Fibroblast of the aortic adventitia (primary cell): ENCODE measurements at places on chromosomes 11 and 22.

GRCh38 chr11:117582433-117582832 is 214.6 kb downstream of the DSCAML1 start:
- DNase-seq: no peak

DNA sequence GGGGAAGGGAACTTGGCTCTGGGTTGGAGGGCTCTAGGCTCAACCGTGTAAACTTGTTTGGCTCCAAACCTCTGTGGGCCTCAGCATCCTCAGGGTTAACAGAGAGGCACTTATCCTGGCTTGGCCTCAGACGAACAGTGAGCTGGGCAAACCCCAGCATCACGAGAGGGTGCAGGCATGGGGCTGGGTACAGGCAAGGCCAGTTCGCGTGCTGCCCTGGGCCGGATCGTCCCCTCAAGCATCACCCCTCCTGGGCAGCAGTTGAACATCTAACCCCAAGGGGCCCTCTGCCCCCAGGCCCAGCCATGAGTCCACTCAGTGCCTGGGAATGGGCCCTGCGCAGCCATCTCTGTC is 1.9 kb downstream of the EHBP1L1 start:
- no peak for DNase-seq

GRCh38 chr11:126114486-126115126 is 51.9 kb upstream of the CDON start:
- DNase-seq: no peak

DNA sequence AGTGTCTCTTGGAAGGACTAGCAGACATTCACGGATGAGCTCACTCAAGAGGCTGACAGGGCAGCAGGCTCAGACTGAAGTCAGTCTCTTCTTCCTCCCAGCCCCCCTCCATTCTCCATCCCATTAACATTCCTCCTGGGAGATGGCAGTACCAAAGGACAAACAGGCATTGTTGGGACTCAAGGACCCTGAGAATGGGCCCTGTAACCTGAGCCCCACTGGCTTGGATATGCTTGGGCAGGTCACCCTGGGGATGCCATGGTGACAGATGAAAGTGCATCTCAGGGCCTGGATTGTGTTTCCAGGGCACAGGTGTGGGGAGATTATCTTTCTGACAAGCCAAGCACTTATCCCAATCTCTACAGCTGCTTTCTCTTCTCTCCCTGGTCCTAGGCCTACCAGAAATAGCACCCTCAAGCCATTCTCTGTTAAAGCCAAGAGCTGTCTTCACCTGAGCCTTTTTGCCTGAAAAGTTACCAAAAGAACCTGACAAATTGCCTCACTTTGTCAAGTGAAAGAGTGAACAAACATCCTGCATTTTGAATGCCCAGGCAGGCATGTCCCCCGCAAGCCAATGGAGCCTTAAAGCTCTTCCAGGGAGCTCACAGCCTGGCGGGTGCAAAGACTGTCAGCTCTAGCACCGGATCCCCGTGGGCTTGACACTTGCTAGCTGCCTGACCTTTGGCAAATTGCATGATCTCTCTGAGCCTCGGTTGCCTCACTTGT is 366.0 kb upstream of the NARS2 start:
- DNase-seq: no peak

- DNase-seq: peak; percentile 91
Measured at GRCh38 chr11:86818462-86819192, 18.3 kb downstream of the PRSS23 start.

DNA sequence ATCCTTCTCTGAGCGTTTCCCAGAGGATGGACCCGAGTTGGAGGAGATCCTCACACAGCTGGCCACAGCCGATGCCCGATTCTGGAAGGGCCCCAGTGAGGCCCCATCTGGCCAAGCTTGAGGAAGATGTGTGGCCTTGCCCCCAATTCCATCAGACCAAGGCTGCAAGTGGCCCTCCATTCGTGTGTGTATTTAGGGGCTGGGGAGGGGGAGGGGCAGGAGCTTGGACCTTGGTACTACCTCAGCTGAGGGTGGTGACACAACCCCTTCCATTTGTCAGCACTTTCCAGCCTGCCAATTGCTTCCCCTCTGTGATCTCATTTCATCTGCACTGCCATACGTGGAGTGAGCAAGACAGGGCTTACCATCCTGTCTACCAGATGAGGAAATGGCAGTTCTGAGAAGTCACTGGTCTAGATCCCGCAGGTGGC is 1.3 kb upstream of the BBS1 start:
- DNase-seq: no peak

- no peak for DNase-seq
Measured at GRCh38 chr11:60158636-60159035, 24.2 kb downstream of the MS4A6A start.

DNA sequence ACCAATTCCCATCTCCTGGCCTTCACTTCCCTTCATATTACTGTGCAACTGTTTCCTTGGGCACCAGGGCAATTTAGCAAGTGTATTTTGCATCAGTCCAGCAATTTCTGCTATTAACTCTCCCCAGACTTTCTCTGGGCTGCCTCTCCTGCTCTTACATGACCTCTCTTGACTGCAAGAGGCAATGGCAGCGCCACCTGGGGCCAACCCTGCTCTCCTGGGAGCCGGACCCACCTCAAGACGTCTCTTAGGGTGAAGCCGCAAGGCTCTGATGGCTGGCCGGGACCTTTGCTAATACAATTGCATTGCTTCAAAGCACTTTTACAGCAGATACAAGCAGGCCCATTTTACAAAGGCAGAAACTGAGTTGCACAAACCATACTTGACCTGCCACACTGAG is 360.2 kb downstream of the CADM1 start:
- DNase-seq: no peak

DNA sequence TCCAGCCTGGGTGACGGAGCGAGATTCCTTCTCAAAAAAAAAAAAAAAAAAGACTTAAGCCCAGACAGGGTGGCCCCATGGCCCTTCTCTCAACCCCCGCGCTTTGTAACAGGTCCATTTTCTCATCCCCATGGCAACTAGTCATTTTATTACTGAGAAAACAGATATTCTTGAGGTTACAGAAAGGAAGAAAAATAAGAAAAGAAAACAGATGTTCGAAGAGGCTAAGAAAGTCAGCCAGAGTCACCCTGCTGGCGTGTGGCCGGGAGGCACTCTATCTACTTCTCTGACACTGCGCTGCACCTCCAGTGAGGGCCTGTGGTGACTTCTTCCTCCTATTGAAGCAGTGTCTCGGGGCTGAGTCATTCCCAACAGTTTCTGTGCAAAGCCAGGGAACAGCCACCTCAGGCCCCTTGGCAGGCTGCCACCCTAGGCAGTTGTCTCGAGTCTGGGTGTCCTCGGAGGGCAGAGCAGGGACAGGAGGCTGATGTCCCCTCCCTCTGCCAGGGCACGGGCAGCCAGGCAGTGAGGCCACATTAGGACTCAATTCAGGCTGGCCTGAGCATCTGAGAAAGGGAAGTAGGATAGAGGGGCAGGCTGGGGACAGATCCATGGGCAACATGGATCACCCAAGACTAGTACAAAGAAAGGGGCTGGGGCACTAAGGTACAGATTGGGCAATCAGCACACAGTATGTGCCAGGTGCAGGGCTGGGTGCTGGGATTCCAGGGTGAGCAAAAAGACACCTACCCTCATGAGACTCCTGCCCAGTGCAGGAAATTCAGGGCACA is 16.4 kb upstream of the SYVN1 start:
- DNase-seq: peak; percentile 71

- DNase-seq: no peak
Measured at GRCh38 chr22:47113853-47114415, 351.5 kb downstream of the TBC1D22A start.

DNA sequence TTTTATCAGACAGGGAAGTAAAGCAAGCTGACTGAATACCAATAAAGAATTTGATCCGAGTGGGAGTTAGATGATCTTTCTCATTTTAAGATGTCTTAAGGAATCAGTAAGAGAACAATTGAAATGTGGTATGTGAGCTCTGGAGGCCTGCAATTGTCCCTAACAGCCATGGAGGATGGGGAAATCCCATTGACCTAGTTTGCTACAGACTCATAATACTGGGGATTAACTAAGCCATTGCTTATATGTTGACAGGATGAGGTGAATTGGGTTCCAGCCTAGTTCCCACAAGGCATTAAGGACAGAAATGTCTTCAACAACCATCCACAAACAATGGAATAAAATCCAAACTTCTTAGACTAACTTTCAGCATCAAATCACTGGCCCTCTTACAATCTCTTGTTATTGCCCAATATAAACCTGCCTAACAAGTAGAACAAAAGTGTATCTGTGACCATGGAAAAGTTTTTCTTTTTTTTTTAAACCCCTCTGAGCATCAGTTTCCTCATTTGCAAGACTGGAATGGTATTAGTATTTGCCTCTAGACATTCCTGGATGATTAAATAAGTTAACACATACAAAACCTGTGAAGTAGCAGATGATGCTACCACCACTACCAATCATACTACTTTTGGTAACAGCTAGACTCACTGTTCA is 773.2 kb downstream of the DLG2 start:
- no peak for DNase-seq

GRCh38 chr11:61955422-61956135 is 5.4 kb downstream of the BEST1 start:
- DNase-seq: no peak

DNA sequence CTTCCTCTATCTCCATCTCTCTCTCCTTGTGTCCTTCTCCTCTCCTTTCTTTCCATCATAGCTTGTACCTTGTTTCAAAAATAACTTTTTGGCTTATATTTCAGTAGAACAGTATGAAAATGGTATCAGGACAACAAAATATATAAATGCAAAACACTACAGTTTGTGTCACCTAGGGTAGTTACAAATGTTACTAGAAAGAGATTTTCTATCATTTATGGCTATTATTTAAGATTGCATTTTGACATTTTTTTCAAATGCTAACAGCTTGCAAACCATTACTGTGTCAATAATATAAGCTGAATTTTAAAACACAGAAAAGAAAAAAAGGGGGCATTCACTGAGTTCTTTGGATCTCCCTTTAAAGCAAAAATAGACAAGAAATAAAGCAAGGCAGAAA is 392.3 kb upstream of the LRRC4C start:
- no peak for DNase-seq

DNA sequence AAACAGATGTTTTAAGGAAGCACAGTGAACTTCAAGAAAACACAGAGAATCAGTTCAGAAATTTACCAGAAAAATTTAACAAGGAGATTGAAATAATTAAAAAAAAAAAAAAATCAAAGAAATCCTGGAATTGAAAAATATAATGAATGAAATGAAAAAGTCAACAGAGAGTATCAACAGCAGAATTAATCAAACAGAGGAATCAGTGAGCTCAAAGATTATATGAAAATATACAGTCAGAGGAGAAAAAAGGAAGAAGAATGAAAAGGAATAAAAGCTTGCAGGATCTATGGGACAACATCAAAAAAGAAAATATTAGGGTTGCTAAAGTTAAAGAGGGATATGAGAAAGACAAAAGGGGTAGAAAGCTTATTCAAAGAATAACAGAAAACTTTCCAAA is 82.3 kb downstream of the XRRA1 start:
- DNase-seq: no peak

DNA sequence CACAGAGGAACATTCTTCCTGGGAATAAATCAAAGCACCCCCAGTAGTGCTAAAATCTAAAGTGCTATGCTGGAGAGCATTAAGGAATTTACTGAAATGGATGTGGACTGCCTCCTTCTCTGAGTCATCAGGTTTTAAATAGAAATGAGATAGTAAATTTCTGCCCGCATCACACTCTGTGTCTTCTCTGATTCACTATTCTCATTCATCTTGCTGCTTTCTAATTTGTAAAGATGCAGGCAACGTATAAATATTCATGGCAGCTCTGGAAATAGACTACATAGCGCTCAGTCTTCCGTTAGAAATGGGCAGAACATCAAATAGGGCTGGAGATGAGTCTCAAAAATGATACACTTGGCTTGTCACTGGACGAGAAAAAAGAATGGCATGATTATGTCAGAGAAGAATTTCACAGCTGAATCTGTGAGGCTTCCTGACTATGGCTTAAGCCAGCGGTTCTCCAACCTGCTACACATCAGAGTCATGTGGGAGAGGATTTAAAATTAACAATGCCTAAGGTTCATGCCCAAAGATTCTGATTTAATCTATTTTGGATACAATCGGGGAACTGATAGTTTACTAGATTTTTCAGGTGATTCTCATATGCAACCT is 178.2 kb downstream of the LRRC4C start:
- DNase-seq: no peak

DNA sequence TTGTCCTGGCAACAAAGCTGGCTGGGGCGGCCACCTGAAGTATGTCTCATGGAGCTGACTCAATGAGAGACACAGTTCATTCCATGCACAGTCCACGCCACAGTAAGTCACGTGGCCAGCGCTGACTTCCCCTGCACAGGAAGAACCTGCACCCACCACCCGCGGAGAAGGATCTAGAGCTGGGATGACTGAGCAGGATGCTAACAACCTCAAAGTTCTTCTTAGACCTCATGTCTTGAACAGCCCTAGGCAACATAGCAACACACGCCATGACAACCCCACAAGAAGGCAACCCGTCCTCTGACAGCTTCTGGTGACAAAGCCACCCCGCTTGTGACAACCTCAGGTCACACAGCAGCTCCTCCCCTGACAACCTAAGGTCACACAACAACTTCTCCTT is 76.9 kb upstream of the B3GAT1 start:
- DNase-seq: no peak

DNA sequence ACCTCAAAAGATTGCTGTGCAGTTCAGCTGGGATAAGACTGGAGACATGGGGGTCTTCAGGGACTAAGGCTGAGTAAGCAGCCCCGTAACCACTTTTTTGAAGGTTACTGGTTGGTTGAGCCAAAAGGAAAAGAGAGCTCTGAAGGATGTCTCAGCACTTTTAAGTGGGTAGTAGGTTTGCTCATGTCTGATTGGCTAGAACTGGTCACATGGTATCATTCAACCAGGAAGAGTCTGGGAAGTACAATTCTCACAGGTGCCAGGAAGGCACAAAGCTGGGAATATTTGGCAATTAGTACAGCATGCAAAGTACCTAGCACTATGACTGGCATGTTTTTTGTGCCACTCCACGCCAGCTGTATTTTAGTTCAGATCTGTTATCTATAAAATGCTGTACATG is 58.1 kb downstream of the SNX19 start:
- no peak for DNase-seq

- DNase-seq: peak; percentile 69
Measured at GRCh38 chr11:207863-208180, 314 bp downstream of the RIC8A start.

DNA sequence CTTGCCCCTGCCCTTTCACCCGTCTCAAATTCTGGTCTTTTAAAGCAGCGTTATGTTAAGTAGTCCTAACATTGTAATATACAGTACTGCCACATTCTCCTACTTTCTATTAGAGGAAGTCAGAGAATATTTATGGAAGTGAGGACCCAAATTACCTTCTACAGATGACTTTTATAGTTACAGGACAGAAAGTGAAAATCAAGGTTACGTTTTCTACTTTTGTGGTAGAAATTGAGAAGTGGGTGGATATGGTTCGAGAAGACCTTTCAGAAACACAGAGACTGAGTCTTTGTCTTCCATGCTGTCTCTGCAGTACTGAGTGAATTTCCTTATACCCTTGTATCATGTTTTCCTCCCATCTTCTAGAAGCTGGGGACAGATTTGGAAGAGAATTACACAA is 17.1 kb downstream of the SC5D start:
- DNase-seq: no peak

- DNase-seq: peak; percentile 55
Measured at GRCh38 chr11:104163100-104164027, 583 bp downstream of the PDGFD start.
